ENCODE measurements at places on chromosomes 13 and 19. TPM values are rescaled to one million over a fixed set of nuclear protein-coding genes. Genes with fewer than 3 reads are reported as not detected.

DNA sequence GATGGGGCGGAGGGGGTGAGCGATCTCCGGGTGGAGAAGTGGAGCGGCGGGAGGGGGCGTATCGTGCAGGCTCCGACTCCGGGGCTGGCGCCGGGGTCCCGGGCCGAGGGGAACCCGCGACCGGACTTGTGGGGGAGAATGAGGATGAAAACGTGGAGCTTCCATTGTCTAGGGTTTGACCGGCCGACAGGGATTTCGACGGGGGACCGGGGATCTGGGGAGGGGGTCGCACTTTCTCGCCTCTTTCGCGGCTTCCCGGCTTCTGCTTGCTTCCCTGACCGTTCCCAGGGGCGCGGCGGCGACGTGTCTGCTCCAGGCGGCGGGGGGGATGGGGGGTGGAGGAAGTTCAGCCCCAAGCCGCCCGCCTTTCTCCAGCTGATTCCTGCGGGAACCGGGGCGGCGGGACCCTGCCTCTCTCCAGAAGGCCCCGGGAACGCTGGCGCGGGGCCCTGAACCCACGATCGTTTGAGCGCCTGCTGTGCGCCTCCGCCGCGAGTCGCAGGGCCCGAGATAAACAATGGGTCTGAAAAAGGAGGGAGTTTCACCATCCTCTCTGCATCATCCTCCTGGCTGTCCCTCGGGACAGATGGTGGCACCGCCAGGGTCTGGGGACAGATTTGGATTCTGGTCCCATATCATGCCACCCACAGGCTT is 790 bp downstream of the TPM4 start:
- peak overlapping the region; percentile 93 for H3K4me3 ChIP-seq
- peaks cover 43% of the 10 kb centered on the region for H3K4me1 ChIP-seq
- peaks cover 24% of the 10 kb centered on the region for H3K36me3 ChIP-seq
- no peaks in the 10 kb centered on the region for H3K27me3 ChIP-seq
- DNase-seq, result no peak
- peak overlapping the region; percentile 98 for H3K27ac ChIP-seq

DNA sequence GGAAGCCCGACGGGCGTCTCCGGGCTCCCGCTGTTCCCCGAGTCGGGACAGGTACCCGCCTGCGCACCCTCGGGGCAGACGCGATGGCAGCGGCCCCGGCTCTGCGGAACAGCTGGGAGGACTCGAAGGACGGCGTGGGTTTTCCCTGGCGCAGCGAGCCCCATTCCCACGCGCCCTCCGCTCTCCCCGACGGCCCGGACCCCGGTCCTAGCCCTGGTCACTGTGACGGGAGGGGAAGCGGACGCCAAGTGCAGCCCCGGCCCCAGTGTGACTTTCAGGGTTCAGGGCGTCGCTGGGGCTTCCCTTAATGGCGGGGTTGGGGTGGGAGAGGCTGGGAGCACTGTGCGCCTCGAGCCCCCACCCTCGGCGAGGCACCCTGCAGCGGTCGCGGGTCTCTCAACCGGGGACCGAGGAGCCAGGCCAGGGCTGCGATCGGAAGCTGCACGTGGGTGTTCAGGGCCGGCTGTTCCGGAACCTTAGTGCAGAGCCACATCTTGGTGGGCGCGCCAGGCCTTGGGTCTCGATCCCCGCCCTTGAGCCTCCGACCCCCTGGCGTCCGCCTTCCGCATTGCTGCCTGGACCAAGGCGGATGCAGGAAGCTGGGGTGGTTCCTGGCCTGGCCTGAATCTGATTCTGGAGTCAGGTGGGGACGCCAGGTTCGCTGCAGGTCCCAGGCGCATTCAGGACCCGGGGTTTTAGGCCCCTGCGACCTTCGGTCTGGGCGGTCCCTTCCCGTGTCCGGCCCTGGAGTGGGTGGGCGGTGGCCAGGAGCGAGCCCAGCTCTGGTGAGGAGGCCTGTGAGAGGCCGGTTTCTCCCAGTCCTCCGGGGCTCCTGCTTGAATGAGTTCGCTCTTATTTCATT is 3.5 kb downstream of the LGALS7B start:
- no peak for DNase-seq
- H3K36me3 ChIP-seq, result no peaks in the 10 kb centered on the region
- no peak overlapping the region for H3K4me3 ChIP-seq
- H3K27ac ChIP-seq, result peak overlapping the region; percentile 68
- H3K4me1 ChIP-seq, result peaks cover 4% of the 10 kb centered on the region
- peaks cover 3% of the 10 kb centered on the region for H3K27me3 ChIP-seq

GRCh38 chr13:109955598-109955997 is 169.2 kb upstream of the IRS2 start:
- H3K4me1 ChIP-seq, result no peaks in the 10 kb centered on the region
- no peak for DNase-seq
- peaks cover 17% of the 10 kb centered on the region for H3K27me3 ChIP-seq
- no peaks in the 10 kb centered on the region for H3K36me3 ChIP-seq
- no peak overlapping the region for H3K4me3 ChIP-seq
- no peak overlapping the region for H3K27ac ChIP-seq

DNA sequence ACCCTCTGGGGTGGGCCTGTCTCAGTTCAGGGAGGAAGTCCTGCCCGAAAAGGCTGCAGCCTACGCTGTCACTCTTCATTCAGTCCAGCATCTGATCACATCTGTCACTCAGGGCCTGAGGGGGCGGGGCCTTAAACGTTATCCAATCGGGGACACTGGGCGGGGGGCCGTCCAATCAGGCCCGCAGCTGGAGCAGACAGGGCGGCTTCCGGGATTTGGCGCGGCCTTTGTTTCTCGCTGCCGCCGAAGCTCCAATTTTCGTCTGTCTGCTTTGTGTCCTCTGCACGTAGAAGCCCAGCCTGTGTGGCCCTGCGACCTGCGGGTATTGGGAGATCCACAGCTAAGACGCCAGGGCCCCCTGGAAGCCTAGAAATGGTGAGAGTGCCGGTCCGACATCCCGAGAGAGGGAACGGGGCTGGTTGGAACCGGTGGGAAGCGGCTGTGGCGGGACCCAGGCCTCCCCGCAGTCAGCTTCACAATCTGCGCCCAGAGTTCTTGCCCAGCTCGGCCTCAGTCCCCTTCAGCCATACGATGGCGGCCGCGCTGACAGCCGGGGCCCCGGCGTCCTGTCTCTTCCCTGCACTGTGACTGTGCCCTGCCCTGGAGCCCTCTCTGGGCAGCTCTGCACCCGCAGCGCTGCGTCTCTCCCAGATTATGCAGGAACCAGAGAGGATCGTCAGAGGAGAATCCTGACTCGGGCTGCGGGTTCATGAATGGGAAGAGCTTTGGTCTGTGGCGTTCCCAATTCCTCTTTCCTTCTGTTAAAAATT is at the start of gene ZNF730:
ZNF730 (plus strand) TSS at position 224 of the 770 bp plus-strand sequence; CDS start at position 373, 149 bp downstream.
- peak within 1 kb of the TSS; percentile 94 for H3K27ac ChIP-seq
- H3K36me3 ChIP-seq, result peaks cover 22% of the 10 kb centered on the region
- H3K4me1 ChIP-seq, result peaks cover 9% of the 10 kb centered on the region
- DNase-seq, result peak; percentile 93
- H3K27me3 ChIP-seq, result no peaks in the 10 kb centered on the region

GRCh38 chr19:367561-367960 is 23.0 kb upstream of the MIER2 start:
- no peak overlapping the region for H3K4me3 ChIP-seq
- H3K36me3 ChIP-seq, result no peaks in the 10 kb centered on the region
- H3K27ac ChIP-seq, result no peak overlapping the region
- DNase-seq, result no peak
- peaks cover 22% of the 10 kb centered on the region for H3K27me3 ChIP-seq

GRCh38 chr13:48156466-48156865 is 61.6 kb upstream of the MED4 start:
- H3K36me3 ChIP-seq, result no peaks in the 10 kb centered on the region
- peaks cover 6% of the 10 kb centered on the region for H3K4me1 ChIP-seq
- H3K27me3 ChIP-seq, result no peaks in the 10 kb centered on the region
- H3K27ac ChIP-seq, result no peak overlapping the region

GRCh38 chr13:42380420-42381164 is 108.6 kb downstream of the AKAP11 start:
- H3K4me1 ChIP-seq, result no peaks in the 10 kb centered on the region
- H3K27ac ChIP-seq, result no peak overlapping the region
- H3K27me3 ChIP-seq, result no peaks in the 10 kb centered on the region
- DNase-seq, result no peak
- no peak overlapping the region for H3K4me3 ChIP-seq

- H3K27me3 ChIP-seq, result no peaks in the 10 kb centered on the region
- H3K27ac ChIP-seq, result no peak overlapping the region
- no peak overlapping the region for H3K4me3 ChIP-seq
- peaks cover 12% of the 10 kb centered on the region for H3K4me1 ChIP-seq
- DNase-seq, result no peak
Observed at GRCh38 chr13:67140006-67140405, 90.1 kb downstream of the PCDH9 start.

GRCh38 chr19:15404097-15404779 is 14.6 kb downstream of the AKAP8L start:
- H3K36me3 ChIP-seq, result peaks cover 13% of the 10 kb centered on the region
- no peak overlapping the region for H3K27ac ChIP-seq

DNA sequence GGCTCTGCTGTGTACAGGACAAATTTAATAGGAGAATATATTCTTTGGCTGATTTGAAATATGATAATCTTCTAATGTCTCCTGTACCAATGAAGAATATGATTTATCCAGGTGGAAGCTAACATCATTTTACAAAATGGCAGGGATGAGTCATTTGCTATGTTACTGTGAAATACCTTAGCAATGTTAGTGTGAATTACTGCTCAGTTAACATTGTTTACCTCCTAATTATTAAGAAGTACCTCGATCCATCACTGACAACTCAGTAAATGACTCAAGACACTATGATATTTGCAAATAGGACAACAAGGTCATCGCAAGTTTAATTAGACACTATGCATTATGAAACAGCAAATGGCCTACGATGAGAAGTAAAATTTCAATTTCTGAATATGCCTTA is 309.1 kb upstream of the EDNRB start:
- no peaks in the 10 kb centered on the region for H3K36me3 ChIP-seq
- no peaks in the 10 kb centered on the region for H3K4me1 ChIP-seq
- no peak for DNase-seq
- no peak overlapping the region for H3K4me3 ChIP-seq
- H3K27me3 ChIP-seq, result no peaks in the 10 kb centered on the region

DNA sequence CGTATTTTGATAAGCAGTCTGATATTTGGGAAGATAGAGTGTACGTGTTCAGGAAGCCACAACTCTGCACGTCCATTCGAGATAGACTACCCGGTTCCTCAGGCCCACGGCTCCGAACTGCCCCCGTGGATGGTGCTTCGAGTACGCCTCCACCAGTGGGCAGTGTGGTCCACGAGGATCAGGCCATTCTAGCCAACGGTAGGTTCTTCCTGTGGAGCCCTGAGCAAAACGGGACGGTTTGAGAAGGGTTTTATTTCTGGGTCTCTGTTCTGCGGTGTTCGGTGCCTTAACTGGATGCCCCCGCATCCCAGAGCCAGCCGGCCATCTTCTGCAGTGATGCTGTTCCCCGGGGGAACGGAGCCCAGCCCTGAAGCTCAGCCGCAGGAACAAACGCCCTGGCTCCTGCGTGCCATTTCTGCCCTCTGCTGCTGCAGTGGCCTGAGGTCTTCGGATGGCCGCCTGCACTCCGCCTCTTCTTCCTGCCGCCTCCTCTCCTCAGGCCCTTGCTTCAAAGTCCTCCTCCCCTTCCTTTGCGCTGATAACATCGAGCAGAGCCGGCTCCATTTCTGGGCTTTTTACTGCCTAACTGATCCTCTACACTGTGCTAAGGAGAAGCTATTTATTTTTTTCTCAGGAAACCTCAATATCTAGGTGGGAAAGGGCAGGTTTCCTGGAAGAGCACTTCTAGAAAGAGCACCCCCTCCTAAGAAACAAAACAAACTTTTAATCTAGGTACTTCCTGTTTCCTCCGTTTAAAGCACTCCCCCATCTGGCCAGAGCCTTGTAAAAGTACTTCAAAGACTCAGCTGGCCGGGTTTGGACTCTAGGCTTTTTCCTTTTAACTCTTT is 36.2 kb upstream of the SLC46A3 start:
- peak overlapping the region; percentile 89 for H3K27ac ChIP-seq
- H3K4me1 ChIP-seq, result no peaks in the 10 kb centered on the region
- H3K27me3 ChIP-seq, result no peaks in the 10 kb centered on the region
- H3K36me3 ChIP-seq, result no peaks in the 10 kb centered on the region
- no peak overlapping the region for H3K4me3 ChIP-seq

DNA sequence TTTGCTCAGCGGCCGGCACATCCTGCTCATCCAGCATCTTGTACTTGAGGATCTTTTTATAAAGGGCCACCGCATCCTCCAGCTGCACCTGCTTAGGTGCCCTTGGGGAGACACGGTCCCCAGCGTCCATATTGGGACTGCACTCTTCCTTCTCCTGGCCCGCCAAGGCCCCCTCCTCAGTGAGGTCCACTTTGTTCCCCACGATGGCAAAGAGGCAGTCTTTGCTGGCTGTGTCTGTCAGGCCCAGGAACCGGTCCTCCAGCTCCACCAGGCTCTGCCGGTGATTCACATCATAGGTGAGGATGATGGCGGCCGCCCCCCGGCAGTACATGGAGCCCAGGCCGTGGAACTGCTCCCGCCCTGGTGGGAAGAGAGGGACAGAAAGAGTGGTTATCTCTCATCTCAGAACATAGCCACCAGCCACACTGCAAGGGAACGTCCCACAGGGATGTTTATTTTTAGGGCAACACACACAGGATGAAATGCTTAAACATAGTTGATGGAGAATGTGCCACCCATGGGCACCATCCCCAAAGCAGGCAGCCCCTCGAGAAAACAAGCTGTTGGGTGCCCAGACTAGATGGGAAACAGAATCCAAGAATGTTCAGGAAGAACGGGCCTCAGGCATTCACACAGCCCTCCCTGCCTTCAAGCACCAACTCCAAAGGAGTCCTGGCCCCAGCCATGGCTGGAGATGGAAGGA is 37.5 kb downstream of the RAB20 start:
- H3K4me3 ChIP-seq, result no peak overlapping the region
- H3K27me3 ChIP-seq, result no peaks in the 10 kb centered on the region
- DNase-seq, result no peak
- no peak overlapping the region for H3K27ac ChIP-seq
- H3K36me3 ChIP-seq, result no peaks in the 10 kb centered on the region
- peaks cover 22% of the 10 kb centered on the region for H3K4me1 ChIP-seq

DNA sequence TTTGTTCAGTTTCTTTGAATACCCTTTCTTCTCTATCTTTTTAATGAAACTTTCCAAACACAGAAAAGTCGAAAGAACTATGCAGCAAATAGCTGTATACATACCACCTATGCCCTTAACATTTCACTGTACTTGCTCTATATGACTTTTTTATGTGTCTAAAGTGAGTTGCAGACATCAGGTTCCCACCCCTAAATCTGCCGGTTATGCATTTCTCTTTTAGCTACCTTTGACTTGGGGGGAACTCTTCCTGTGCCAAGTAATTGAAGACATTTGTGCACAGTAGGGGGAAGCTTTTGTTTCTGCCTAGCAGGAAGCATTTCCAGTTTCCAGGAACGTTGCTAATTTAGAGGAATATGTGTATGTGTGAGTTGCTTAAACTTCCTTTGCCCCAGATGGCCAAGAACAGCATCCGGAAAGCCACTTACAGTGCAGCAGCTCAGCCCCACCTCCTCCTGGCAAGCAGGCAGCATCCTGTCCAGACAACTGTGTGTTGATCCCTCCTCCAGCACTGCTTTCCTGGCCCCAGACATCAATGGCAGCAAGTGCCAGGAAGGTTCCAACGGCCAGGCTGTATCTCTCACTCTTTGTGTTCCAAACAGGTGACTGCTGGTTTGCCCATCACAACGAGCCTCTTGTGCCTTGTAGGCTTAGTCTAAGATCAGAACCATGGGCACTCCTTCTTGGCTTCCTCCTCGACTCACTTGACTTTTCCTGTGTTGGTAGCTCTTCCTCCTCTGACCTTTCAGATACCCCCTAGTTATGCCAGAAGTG is 14.7 kb upstream of the GRAMD1A start:
- H3K4me3 ChIP-seq, result peak overlapping the region; percentile 29
- H3K27me3 ChIP-seq, result peaks cover 12% of the 10 kb centered on the region
- DNase-seq, result no peak
- H3K27ac ChIP-seq, result no peak overlapping the region

ZNF283 gene
- 13.1 TPM for total RNA-seq

ZNF737 gene
- total RNA-seq, result 22.1 TPM

BEST2 gene
- not detected for total RNA-seq

PRSS57 gene
- total RNA-seq, result not detected

SOX1 gene
- total RNA-seq, result 0.17 TPM

GZMM gene
- total RNA-seq, result 0.34 TPM
